ENCODE measurements at places on chromosomes 5 and 9. TPM values are rescaled to one million over a fixed set of nuclear protein-coding genes. Genes with fewer than 3 reads are reported as not detected.

ANKRD20A1 gene
- total RNA-seq, result not detected

SLC25A2 gene
- total RNA-seq, result 0.44 TPM

SREK1 gene
- 63.5 TPM for total RNA-seq

PCDHB13 gene
- 0.29 TPM for total RNA-seq

ARL15 gene
- 16.3 TPM for total RNA-seq

PIP5KL1 gene
- 2.7 TPM for total RNA-seq

MCIDAS gene
- not detected for total RNA-seq

BAAT gene
- not detected for total RNA-seq

OR1J2 gene
- total RNA-seq, result not detected

CCL27 gene
- not detected for total RNA-seq

PHYHD1 gene
- total RNA-seq, result 24.5 TPM

BTNL8 gene
- total RNA-seq, result not detected

HTR4 gene
- not detected for total RNA-seq

Measured in placental pericyte (primary cell).